ENCODE measurements at places on chromosomes 12 and 14.

DNA sequence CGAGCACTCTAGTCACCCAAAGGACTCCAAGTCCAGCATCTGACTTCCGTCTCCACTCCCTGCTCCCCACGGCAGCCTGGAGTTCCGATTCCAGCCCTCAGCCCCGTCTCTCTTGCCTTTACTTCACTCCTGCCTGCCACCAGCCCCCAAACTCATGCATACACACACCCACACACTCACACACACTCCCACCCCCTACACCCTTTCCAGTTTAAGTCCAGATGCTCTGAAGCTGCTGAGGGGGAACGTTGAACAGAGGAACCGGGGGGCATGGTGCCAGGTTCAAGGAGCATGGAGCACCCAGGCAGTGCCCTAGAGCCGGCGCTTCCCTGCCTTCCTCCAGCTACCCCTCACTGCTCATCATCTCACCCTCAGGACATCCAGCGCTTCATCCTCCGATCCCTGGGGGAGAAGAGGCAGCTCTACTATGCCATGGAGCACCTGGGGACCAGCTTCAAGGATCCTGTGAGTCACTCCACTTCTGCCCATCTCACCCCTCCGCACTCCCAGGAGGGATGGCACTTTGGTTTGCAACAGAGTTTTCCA, 3.3 kb downstream of the P3H3 start:
- DNase-seq, result no peak

DNA sequence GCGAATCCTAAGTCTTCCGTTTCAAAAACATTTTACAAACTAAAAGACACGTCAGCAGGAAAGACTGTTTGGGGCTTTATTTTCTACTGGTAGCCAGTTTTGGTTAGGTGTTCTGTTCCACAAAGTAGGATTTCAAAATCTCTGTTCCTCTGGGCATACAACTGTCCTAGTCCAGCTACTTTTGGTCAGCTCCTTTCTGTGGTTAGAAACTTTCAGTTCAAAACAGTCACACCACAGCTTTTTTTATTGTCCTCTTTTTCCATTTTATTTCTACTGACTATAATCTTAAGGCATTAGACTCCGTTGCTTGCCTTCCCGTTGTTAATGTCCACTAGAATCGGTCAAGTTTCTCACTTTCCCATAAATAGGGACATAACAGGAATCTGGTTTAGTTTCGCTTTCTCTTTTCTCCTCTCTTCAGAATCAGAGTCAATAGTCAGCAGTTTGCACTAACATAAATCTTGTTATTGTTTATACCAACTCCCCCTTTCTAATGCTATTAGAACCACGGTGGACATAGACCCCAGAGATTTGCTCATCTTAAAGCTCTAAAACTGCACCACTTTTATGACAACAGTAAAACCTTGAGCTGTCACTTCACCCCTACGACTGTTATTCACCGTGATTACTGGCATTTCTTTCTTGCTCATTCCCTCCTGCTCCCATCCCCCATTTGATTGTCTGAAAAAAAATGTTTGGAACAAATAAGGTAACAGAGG, 41.5 kb upstream of the NPAS3 start:
- DNase-seq, result no peak

DNA sequence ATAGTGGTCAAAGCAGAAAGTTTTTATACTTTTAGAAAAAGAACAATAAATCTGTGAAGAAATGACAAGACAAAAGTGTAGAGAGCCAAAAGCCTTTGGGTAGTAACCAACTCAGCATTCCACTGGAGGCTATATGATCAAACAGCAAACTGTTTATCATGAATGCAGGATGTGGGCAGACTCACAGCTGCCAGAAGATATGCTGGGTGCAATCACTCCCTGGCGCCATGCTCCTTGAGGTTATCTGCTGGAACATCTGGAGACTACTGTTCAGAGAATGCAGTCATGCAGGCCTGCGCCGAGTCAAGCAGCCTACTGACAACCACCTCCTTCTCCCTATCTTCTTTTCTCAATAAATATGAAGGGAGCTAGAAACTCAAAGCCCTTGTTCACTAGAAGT, 49.0 kb upstream of the SLC8A3 start:
- DNase-seq, result no peak

DNA sequence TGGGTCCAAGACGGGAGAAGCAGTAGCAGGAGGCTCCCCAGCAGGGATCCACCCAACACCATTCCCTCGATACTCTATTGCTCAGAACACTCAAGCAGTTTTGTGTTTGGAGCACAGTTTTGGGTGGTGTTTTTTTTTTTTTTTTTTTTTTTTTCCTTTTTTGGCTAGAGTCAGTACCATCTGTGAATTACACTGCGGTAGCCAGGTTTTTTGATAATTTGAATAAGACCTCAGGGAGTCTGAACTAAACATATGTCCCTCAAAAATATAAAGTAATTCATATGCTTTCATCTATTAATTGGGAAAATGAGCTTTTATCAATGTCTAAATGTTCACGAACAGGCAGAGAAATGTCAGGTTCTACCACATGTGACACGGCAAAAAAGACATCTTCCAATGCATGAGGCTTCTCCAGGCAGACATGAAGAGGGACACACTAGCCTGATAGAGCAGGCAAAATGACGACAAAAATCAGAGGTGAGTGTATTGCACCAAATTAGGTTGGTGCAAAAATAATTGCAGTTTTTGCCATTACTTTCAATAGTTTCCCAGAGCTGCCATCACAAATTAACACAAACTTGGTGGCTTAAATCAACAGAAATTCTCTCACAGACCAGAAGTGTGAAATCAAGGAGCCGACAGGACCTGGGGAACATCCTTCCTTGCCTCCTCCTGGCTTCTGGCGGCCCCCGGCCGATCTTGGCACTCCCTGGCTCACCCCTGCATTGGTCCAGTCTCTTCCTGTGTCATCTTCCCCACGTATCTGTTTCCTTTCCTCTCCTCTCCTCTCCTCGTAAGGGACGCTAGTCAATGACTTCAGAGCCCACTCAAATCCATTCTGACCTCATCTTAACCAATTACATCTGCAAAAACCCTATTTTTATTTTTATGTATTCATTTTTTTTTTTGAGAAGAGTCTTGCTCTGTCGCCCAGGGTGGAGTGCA, 33.9 kb downstream of the FOXN3 start:
- DNase-seq, result no peak

DNA sequence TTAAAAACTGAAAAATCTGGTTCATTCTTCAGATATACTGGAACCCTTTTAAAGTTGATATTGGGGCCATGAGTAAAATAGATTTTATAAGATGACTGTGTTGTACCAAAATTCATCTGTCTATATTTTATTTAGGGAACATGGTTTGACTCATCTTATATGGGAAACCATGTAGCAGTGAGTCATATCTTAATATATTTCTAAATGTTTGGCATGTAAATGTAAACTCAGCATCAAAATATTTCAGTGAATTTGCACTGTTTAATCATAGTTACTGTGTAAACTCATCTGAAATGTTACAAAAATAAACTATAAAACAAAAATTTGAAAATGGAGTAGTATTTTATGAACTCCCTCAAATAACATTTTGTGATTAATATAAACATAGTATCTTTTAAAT, 14.2 kb downstream of the PTGER2 start:
- no peak for DNase-seq

GRCh38 chr12:15858353-15858752, 23.8 kb upstream of the STRAP start:
- DNase-seq, result no peak

- DNase-seq, result no peak
These were observed 278.0 kb downstream of the CEP128 start for GRCh38 chr14:80663541-80663940.

GRCh38 chr12:93571925-93572711, at the start of gene SOCS2:
TSS of gene SOCS2 (plus strand) at chr12:93572675. CDS start at chr12:93572898, 223 bp downstream.
- no peak for DNase-seq

DNA sequence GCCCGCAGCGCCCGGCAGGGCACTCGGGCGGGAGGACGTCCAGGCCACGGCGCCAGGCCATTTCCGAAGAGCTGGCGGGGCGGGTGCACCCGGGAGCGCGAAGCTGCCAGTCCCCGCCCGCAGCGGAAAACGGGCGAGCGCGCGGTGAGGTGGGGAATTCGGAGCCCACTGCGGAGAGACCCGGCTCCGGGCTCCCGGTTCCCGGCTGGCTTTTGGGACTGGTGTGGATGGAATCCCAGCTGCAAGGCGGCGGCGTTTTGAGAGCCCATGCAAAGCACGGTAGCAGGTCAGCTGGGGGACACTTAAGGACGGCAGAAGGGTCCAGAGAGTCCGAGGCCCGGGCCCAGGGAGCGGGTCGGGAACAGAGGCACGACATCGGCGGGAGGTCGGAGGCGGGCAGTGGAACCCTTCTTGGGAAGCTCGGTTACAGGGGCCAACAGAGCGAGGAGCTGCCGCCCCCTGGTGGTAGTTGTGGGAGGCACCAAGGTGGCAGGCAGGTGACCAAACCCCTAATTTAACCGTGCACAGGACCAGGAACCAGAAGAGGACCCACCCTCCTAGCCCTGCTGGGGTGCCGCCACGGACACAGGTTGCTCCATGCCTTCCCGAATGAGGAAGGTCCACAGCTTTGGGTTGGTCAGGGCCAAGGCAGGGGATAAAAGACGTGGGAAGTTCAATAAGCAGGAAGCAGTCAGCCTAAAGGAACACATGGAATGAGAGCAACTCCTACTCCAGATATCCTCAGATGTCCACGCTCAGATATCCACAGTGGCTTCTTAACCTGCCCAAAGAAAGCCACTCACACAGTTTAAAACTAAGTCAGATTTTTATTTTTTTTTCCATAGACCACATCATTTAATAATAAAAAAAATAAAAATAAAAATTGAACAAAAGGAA, 685 bp upstream of the CDH24 start:
- DNase-seq, result peak; percentile 83

DNA sequence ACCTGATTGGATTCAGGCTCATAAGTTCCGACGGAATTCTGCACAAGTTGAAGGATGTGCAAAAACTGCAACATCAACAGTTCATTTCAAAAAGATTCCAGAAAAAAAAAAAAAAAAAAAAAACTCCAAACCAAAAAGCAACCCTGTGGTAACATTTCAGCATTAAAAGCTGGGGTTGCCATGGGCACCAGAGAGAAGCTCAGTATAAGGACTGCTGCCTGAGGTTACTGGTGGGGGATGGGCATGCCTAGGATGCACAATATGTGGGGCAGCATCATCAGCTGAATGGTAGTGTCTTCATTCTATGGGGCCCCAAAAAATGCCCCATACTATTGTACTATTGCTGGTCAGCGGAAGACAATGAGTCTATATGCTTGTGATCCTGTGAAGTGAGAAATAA, 44.7 kb downstream of the MBIP start:
- DNase-seq, result no peak

GRCh38 chr12:1080520-1081223, 89.6 kb downstream of the ERC1 start:
- peak; percentile 4 for DNase-seq

GRCh38 chr12:1590221-1590979, 4.0 kb downstream of the FBXL14 start:
- no peak for DNase-seq

GRCh38 chr12:54569995-54570528, 18.4 kb downstream of the PPP1R1A start:
- no peak for DNase-seq

GRCh38 chr14:35234012-35234805, 58.0 kb upstream of the PSMA6 start:
- DNase-seq, result no peak

DNA sequence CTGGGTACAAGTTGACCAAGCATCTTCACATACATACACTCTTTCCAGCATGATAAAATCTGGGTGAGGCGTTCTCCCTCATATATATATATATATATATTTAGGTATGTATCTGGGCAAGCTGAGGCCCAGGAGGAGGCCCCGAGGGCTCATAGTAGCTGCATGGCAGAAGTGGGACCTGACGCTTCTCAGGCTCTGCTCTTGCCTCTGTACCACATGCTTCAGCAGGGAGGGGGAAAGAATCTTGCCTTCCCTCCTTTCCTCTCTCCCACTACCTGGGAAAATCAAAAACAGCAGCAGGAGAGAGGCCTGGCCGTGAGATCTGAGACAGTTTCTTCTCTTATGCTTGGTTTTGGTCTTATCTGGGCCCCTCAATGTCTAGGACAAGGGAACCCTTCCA, 9.2 kb downstream of the PPP1R1A start:
- no peak for DNase-seq

GRCh38 chr14:59836116-59836515, 34.5 kb downstream of the RTN1 start:
- DNase-seq, result no peak

- peak; percentile 20 for DNase-seq
These were observed 30.4 kb downstream of the RAP1B start for GRCh38 chr12:68641138-68641537.

DNA sequence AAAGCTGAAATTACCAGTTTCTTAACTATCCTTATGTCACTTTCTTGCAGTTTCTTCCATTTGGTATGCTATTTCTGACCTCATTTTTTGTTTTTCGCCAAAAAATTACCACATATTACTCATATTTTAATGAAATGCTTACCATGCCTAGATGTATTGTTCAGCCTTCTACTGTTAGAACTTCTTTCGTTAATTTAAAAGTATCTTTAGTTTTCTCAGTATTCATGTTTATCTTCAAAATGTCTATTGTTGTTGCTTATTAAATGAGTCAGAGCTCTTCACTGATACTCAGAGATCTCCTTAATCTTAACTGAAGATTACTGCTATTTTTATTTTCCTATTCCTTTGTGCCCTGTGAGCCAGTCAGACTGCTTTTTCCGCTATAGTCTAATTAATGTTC, 20.5 kb downstream of the RAP1B start:
- no peak for DNase-seq

GRCh38 chr12:2963154-2963759, 4.1 kb downstream of the TEAD4 start:
- DNase-seq, result no peak

GRCh38 chr12:57694459-57695019, 607 bp downstream of the OS9 start:
- no peak for DNase-seq

GRCh38 chr14:69948351-69948750, 69.1 kb downstream of the SMOC1 start:
- DNase-seq, result no peak

GRCh38 chr12:78035901-78036606, 205.4 kb downstream of the NAV3 start:
- DNase-seq, result no peak

DNA sequence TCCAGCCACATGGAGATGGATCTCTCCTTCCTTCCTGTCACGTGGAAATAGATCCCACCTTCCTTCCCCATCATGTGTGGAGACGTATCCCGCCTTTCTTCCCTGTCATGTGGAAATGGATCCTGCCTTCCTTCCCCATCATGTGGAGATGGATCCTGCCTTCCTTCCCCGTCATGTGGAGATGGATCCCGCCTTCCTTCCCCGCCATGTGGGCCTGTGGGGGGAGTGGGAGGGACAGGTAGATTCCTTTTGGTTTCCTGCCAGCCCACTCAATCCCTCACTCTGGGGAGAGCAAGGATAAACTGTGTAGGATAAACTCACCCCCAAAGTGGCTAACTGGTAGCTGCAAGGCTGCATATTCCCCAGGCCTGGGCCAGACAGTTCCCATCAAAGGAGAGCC, 31.7 kb upstream of the TDRD9 start:
- no peak for DNase-seq

- no peak for DNase-seq
These were observed 11.9 kb upstream of the DHRS4 start for GRCh38 chr14:23941669-23942068.

DNA sequence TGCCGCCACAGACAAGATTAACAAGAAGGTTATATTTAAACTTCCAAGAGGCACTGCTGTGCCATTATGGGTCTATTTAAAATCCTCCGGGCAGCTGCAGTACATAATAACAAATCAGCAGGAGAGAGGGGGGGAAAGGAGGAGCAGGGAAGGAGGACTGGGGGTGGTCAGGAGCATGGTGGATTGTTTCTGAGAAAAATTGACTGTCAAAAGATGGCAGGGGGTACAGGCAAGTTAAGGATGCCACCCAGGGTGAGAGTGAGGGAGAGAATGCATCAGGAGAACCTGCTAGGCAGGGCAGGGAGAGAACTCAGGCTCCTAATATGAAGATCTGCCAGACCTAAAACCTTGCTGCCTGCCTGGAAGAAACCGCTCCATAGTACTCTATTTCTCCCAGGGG, 181.8 kb downstream of the GRIN2B start:
- no peak for DNase-seq

Data from GM18507 (cell line).